ENCODE measurements at places on chromosomes 12 and 14. TPM values are rescaled to one million over a fixed set of nuclear protein-coding genes. Genes with fewer than 3 reads are reported as not detected.

DIO2 gene
- 16.1 TPM for total RNA-seq

MAP3K9 gene
- 0.15 TPM for total RNA-seq

TAPBPL gene
- total RNA-seq = 17.7 TPM

MIPOL1 gene
- 13.2 TPM for total RNA-seq

L2HGDH gene
- 7.4 TPM for total RNA-seq

SLC7A8 gene
- total RNA-seq = 14.7 TPM

MAP4K5 gene
- 52.5 TPM for total RNA-seq

HNRNPA1 gene
- total RNA-seq = 412 TPM

GALNT16 gene
- total RNA-seq = 4.6 TPM

BATF gene
- total RNA-seq = not detected

ENDOU gene
- total RNA-seq = 0.29 TPM

ZNF664 gene
- 32.4 TPM for total RNA-seq

SUSD6 gene
- 7.0 TPM for total RNA-seq

ERG28 gene
- total RNA-seq = 5.1 TPM

PAN2 gene
- 30.3 TPM for total RNA-seq

KCNK10 gene
- total RNA-seq = not detected

KANSL2 gene
- 50.1 TPM for total RNA-seq

HOTAIR gene
- not detected for total RNA-seq

RAPGEF3 gene
- 6.8 TPM for total RNA-seq

ANKLE2 gene
- total RNA-seq = 54.6 TPM

VRTN gene
- total RNA-seq = not detected

CYP46A1 gene
- 0.29 TPM for total RNA-seq

CAPZA3 gene
- total RNA-seq = not detected

RPS6KL1 gene
- 1.0 TPM for total RNA-seq

PTPRO gene
- total RNA-seq = 1.2 TPM

TRIAP1 gene
- 23.0 TPM for total RNA-seq

PIWIL1 gene
- not detected for total RNA-seq

KRT75 gene
- not detected for total RNA-seq

AGAP2 gene
- 0.15 TPM for total RNA-seq

TMEM63C gene
- not detected for total RNA-seq

LRRC10 gene
- total RNA-seq = not detected

FIGNL2 gene
- total RNA-seq = 0.29 TPM

HOXC10 gene
- not detected for total RNA-seq

IAPP gene
- total RNA-seq = not detected

CIROP gene
- total RNA-seq = 1.7 TPM

AQP2 gene
- total RNA-seq = not detected

MMP14 gene
- 649 TPM for total RNA-seq

SLC5A8 gene
- not detected for total RNA-seq

IRAK3 gene
- total RNA-seq = 10.8 TPM

TAC3 gene
- total RNA-seq = not detected

TROAP gene
- 11.9 TPM for total RNA-seq

REP15 gene
- 0.83 TPM for total RNA-seq

CEBPE gene
- total RNA-seq = not detected

Measured in smooth muscle cell of trachea (primary cell).